CD4-positive, alpha-beta T cell treated with Interleukin-4 for 4 hours (primary cell): ENCODE measurements at places on chromosomes 1 and 21.

GRCh38 chr21:45404730-45405270, at the start of gene COL18A1:
TSS of gene COL18A1 (plus strand) at chr21:45405165. CDS start at chr21:45405231, 66 bp downstream.
- no peak for DNase-seq

- no peak for DNase-seq
These were observed 210.9 kb downstream of the ZC3H11B start for GRCh38 chr1:219401724-219402625.

DNA sequence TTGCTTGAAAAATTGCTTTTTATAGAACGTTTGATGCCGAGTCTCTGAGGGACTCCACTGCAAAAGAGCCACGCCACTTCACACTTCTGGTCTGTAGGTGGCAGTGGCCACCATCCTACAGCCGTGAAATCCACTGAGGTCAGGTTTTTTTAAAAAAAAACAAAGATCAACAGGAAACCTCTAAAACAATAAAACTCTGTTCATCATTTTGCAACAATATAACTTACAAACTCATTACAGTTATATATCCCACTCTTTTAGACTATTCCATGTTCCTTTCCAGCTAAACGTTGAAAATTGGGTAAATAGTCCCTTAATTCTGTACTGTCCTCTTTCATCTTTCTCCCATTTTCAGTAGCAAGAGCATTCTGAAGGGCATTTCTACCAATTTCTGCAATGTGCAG, 64.6 kb upstream of the FMN2 start:
- no peak for DNase-seq

DNA sequence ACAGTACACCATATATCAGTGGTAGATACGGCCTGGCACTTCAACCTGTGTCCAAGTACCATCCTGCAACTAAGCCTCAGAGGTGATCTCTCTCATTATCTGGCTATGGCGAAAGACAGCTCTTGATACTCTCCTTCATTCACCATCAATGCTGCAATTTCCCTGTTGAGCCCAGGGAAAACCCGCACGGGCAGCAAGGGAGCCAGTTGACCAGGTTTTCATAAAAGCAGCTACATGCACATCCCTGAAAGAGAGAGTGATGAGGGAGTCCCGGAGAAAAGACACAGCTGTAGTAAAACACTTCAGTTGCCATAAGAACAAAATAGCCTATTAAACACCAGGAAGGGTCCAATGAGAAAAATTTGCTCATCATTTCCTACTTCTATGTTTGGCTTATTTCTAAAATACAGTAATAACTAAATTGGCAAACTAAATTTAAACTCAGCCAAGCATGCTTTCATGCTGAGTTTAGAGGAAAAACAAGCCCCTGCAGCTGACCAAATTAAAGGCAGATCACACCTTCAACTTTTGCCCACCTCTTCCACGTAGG, 68.3 kb downstream of the CAPZB start:
- no peak for DNase-seq

DNA sequence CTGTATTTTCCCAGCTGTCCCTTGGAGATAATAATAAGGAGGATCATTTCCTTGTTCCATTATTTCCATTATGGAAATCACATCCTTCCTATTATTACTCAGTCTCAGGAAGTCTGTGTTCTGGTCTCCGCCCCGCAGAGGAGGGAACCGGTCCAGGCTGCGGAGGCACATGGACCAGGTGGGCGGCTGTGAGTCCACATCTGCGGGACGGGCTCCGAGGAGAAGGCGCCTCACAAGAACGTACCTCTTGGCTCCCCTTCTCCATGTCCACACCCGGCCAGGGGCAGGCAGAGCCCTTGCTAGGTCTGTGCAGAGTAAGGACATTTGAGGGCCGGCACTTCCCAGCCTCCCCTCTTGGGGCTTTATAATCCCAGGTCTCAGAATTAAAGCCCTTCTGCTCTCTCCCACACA, 14.6 kb downstream of the RAB7B start:
- DNase-seq: no peak

GRCh38 chr1:81811757-81812371, 11.1 kb downstream of the ADGRL2 start:
- DNase-seq: no peak

GRCh38 chr21:31342348-31342747, 1.7 kb downstream of the TIAM1 start:
- no peak for DNase-seq

DNA sequence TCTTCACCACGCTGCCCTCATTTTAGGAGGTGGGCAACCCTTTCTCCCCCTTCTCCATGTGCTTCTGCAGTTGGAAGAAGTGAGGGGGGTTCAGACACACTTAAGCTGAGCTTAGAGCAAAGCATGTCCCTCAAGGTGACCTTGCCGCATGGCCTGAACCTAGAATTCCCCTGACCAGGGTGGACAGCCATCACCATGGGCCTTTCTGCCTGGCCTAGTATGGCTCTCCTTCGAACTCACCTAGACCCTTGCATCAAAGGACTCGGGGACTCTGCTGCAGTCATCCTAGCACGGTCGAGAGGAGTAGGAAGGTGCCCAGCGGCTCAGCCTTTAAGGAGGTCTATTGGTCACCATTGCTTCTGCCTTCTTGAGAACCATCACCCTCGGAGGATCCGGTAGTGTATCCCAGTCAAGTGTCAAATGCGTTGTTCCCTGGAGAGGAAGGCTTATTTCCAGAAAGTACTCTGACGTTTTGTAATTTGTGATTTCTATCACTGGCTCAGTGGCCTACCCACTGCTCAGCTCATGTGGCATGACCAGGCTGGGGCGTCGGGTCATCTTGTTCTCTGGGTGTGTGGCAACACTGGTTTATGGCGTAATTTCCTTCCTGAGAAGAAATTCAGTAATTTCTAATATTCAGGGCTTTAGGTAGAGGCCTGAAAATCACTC, at the start of gene KCNE1:
Gene KCNE1 (minus strand): TSS at position 424 of the 669 bp plus-strand sequence. CDS start 62,576 bp downstream, outside the sequence.
- DNase-seq: no peak

DNA sequence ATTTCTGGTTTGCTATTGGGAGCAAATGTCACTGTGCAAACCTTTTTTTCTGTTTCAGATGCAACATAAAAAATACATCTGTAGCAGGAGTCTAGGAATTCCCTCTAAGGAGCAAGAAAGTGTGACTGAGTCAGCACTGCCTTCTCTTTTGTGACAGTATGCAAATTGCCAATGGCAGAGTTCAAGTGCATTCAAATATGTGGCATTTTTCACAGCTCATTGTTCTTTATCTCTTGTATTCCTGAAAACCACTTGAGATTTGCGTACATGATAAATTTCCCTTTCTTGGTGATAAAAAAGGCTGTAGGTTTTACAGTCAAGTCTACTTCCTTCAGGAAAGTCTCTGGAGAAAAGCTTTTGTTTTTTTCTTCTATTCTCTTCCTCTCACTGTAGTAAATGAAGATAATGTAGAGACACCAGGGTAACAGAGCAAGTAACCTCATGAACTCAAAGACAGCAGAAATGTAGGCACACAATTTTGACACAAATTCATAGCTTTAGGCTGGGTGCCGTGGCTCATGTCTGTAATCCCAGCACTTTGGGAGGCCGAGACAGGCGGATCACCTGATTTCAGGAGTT, 129.7 kb upstream of the L1TD1 start:
- DNase-seq: no peak

DNA sequence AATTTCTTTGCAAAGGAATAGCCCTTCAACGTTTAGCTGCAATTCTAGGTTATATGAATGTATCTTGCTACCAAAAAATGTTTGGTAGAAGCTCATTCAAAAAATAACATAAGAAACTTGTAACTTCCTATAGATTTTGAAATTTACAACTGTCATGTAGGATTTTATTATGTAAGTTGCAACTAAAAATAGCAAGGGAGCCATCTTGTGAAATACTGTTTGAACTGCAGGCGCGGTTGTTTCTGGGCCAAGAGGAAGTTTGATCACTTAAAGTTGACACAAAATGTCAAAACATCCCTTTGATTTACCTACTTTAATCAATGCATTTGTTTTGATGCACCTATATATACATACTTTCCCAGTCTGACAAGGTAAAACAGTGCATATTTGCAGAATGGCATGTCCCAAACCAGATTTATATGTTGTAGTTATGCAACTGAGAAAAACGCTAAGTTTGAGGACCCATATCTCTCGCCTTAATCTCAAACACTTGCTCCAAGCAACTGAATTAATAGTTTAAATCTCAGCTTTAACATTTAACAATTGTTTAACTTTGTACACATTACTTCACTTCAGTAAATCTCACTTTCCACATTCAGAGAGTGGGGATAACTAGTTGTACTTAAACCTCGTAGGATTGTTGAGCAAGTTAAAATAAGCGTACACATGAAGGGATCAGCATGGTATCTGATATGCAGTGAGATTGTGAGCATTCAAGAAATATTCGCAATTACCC, 63.9 kb downstream of the KCNK2 start:
- DNase-seq: no peak

DNA sequence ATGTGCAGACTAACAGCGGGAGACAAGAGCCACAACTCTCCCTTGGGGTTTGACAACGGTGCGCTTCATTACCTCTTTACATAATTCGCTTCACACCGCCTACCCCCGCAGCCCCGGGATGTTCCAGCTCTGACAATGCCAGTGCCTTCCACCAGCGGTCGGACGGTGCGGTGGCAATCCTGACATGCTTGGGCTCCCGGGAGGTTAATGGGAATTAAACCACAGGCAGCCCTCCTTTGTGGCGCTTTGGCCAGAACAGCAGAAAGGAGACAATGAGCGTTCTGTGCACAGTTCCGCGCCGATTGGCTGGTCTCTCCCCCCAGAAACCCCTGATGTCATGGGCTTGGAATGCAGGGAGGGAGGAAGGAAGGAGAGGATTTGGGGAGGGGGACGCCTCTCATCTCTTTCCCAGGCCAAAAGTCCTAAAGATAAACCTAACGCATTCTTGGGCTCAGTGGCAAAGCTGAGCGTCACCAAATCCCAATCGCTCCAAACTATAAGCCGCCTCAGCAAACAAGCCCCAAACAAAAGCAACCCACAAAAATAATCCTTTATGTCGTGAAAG, 1.3 kb downstream of the CNN3 start:
- no peak for DNase-seq

- no peak for DNase-seq
These were observed 161.7 kb downstream of the SIPA1L2 start for GRCh38 chr1:232468249-232468648.

- no peak for DNase-seq
These were observed 26.2 kb downstream of the DMAP1 start for GRCh38 chr1:44239331-44239960.

- DNase-seq: no peak
These were observed 33.2 kb downstream of the OTUD7B start for GRCh38 chr1:149977345-149977744.

- DNase-seq: no peak
These were observed 257.8 kb upstream of the HOOK1 start for GRCh38 chr1:59556802-59557548.

DNA sequence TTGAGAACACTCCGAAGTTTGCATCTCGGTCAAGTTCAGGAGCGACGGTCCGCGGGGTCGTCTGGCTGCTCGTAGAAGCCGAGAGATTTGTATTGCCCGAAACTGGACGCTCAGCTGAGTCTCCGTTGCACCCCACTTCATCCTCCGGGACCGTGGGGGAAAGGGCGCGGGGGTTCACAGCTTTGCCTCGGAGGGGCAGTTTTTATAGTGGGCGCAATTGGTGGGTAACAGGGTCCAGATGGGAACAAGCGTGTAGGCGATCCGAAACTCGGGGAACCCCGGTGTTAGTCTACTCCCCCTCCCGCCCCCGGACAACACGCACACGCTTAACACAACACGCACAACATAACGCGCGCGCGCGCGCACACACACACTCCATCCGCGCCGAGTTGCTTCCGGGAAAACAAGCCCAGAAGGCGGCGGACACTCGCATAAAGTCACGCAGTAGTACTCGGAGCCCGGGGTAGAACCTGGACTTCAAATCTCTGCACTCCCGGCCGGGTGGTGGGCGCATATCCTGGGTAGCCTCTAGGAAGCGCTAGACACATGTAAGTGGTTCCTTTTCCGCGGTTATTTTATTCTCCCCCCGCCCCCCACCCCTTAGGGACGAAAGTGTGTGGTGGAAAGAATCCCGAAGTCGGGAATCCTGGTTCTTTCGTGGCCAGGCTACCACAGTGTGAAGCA, 1.1 kb upstream of the JUN start:
- peak; percentile 87 for DNase-seq

GRCh38 chr1:98763488-98764150, 102.1 kb downstream of the SNX7 start:
- no peak for DNase-seq

- DNase-seq: no peak
These were observed 2.0 kb downstream of the MRPL24 start for GRCh38 chr1:156738916-156739315.

DNA sequence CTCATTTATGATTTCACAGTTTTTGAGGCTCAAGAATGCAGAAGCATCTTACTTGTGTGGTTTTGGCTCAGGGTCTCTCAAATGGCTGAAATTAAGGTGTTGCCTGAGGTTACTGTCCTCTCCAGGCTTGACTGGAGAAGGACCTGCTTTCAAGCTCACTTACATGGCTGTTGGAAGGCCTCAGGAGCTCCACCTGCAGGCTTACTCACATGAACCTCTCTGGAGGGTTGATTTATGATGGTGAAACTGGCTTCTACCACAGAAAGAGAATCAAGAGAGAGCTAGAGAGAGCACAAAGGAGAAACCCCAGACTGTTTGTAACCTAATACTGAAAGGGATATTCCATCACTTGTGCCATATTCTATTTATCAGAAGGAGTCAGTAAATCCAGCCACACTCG, 6.2 kb upstream of the KCNK2 start:
- DNase-seq: no peak

- no peak for DNase-seq
These were observed 646.3 kb downstream of the KIF26B start for GRCh38 chr1:245800901-245801605.

GRCh38 chr1:73644198-73644597, 553.8 kb downstream of the LRRIQ3 start:
- no peak for DNase-seq
